GM23248 (cell line): ENCODE measurements at places on chromosomes 13 and 19.

DNA sequence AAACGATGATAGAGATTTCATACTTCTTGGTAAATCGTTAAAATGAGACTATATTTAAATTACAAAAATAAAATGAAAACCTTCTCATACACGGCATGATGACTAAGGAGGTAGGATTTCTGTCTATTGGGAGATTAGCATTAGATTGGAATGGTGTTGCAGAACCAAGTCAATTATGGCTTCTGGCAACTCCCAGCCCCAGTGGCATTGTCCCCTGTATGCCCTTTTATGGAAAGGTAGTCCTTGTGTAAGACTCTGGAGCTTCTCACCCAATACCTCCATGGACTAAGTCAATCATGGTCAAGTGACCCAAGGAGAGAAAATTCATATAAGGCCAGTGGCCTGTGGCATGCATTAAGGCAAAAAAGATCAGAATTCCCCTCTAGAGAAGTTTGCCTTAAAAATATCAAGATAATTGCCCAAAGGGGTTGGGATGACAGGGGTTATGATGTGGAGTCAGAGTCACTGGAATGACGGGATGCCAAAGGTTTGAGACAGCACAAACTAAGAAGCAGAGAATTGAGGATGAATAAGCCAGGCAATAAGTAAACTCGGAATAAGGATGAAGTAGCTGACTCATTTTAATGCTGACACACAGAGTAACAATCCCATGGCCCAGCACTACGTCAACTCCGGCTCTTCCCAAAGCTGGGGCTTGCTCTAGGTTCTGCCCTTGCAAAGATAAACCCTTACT lies 57.8 kb upstream of the POSTN start:
- DNase-seq, result peak; percentile 98

DNA sequence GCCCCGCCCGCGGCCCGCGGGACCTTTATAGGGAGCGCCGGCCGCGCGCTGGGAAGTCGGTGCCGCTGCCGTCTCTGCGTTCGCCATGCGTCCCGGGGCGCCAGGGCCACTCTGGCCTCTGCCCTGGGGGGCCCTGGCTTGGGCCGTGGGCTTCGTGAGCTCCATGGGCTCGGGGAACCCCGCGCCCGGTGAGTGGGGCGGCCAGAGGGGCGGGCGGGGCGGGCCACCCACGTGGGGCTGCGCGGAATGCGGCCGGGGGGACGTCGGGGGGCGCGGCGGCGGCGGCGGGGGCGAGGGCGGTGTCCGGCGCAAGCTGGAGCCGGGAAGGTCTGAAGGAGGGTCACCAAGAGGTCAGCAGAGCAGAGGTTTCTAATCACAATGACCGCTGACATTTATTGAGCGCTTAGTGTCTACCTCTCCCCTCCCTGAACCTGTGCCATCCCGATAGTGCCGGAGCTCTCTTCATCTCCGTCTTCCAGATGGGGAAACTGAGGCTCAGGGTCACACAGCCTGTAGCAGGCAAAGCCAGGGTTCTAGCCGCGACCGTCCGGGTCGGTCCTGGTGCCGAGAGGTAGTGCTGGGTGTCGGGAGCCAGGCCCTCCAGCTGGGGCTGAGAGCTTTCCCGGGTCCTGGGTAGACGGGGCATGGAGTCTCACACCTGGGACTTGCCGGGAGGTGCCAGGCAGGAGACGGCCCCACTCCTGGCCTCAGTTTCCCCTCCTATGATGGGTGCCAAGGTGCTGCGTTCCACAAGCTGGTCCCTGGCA lies at the start of gene FSTL3:
TSS of gene FSTL3 (plus strand) at position 54 of the 767 bp plus-strand sequence. CDS start at position 86, 32 bp downstream.
- peak; percentile 69 for DNase-seq

DNA sequence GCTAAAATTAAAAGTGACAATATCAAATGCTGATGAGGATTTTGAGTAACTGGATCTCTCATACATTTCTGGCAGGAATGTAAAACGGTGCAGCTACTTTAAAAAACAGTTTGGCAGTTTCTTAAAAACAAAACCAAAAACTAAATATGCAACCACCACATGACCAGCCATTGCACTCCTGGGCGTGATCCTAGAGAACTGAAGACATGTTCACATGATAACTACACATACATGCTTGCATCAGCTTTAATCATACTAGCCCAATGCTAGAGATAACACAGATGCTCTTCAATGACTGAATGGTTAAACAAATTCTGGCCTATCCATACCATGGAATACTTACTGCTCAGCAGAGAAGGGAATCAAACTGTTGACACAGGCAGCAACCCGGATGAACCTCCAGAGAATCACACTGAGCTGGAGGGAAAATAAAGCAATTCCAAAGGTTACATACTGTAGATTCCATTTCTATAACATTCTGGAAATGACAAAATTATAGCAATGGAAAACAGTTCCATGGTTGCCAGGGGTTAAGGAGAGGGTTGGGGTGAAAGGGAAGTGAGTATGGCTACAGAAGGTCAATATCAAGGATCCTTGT lies 25.5 kb upstream of the NAXD start:
- DNase-seq, result no peak

DNA sequence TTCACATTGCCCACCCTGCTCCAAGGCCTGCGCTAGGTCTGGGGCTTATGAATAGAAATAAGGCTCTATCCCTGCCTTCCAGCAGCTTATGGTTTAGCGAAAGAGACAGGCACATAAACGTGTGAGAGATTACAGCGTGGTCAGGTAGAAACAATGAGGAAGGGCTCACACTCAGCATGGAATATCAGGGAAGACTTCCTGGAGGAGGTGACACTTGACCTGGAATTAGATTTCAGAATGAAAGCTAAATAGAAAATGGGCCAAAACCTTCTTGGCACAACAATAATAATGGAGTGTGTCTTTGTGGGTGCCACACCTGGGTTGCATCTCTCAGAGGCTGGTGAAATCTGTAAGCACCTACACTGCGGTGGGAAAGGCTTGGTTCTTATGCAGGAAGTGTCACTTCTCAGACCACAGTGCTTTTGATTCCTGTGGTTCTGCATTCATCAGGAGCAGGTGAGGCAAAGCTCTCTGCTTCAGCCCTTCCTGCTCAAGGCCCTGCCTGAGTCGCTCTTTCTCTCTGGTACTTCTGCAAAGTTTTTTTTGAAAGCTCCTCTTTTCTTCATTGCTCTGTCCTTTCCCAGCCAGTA lies 430.3 kb downstream of the ZNF536 start:
- DNase-seq, result no peak

DNA sequence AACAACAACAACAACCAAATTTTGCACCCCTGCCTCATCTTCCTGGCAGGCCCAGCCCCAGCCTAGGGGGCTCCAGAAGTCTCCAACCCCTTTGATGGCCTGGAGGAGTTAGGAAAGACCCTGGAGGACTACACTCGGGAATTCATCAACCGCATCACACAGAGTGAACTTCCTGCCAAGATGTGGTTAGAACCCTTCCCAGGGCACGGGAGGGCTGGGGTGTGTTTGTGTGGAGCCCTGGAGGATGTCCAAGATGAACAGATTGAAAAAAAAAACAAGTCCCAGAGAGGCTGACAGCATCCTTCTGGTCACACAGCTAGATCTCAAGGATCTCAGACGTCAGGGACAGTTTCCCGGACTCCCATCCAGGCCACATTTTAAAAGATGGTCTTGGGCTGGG lies 13.3 kb downstream of the APOC1 start:
- DNase-seq, result peak; percentile 27

- no peak for DNase-seq
These were observed 11.8 kb downstream of the SLC25A30 start for GRCh38 chr13:45406421-45406820.

- DNase-seq, result peak; percentile 38
These were observed 15.7 kb downstream of the ZNF627 start for GRCh38 chr19:11612816-11613511.

- DNase-seq, result peak; percentile 91
These were observed 6.5 kb downstream of the MED29 start for GRCh38 chr19:39397360-39398296.
